ENCODE measurements at places on chromosomes 12 and 14.

DNA sequence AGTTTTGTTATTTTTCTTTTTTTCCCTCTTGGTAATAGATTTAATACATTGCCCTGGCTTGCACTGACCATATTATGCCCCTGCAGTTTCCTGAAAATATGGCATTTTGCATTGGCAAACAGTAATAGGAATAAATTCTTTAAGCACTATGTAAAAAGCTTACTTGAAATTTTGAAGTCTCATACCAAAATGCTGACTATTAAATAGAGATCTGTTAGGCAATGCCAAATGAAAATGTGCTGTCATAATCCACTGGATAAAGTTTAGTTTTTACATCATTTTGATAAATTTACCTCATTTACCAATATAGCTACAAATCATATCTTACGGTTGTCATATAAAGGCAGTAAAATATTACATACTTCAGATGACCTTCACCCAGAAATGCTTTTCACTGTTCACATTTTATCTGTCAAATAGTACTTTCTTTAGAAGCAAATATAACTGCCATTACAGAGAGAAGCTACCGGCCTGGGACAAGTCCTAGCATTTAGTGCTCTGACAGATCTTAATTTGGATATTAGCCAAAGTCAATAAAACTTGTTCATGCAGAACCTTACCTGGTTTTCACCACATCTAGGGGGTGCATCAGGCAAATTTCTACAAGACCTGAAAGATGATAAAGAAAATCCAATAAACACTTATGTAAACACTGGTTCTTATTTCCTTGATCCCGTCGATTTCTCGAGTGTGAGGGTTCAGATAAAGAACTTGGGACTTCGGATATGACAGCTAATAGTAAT, 212.9 kb downstream of the PAX9 start:
- no peak for DNase-seq
- H3K4me1 ChIP-seq: no peaks in the 10 kb centered on the region
- H3K36me3 ChIP-seq: no peaks in the 10 kb centered on the region
- H3K4me3 ChIP-seq: no peak overlapping the region

GRCh38 chr12:125203145-125203765, 138.0 kb downstream of the AACS start:
- H3K27me3 ChIP-seq: no peaks in the 10 kb centered on the region
- no peaks in the 10 kb centered on the region for H3K36me3 ChIP-seq
- H3K27ac ChIP-seq: no peak overlapping the region
- H3K4me1 ChIP-seq: no peaks in the 10 kb centered on the region
- no peak for DNase-seq

GRCh38 chr12:38138225-38139221, 178.1 kb upstream of the ALG10B start:
- H3K4me1 ChIP-seq: no peaks in the 10 kb centered on the region
- peak; percentile 44 for DNase-seq
- no peaks in the 10 kb centered on the region for H3K27me3 ChIP-seq
- no peak overlapping the region for H3K27ac ChIP-seq
- H3K4me3 ChIP-seq: peak overlapping the region; percentile 24

DNA sequence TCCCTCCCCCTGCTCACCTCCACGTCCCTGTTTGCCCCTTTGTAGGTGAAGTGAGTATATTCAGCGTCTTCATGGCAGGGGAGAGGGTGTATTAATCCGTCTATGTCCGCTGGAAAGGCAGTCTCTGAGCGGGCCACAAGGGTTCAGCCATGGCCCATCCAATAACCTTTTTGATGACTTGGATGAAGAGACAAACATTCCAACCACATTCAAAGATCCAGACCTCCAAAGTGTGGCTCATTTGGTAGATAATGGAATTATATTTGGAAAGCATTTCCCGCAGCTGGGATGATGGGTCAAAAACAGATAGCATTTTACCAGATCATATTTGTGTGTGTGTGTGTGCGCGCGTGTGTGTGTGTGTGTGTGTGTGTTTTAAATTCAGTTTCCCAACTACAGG, 345.9 kb downstream of the DPF3 start:
- H3K36me3 ChIP-seq: no peaks in the 10 kb centered on the region
- no peak for DNase-seq
- H3K4me1 ChIP-seq: peaks cover 8% of the 10 kb centered on the region
- H3K4me3 ChIP-seq: no peak overlapping the region
- peaks cover 2% of the 10 kb centered on the region for H3K27me3 ChIP-seq

DNA sequence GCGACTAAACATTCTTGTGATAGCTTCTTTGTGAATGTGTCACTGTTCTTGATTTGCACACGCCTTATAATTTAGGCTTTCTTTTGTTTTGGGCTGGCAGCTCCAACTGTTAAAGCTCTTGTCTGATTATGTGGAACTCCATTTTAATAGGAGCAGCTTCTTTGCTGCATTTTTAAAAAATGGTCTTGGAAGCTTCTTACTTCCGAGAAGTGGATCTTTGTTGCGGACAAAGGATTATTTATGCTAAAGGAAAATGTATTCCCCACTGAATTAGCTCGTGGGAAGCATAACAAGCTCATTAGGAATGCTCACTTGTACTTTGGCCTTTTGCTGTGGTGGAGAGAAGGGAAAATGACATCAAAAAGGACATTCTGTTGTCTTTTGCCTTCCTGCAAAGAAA, 20.0 kb downstream of the GAS2L3 start:
- H3K4me1 ChIP-seq: no peaks in the 10 kb centered on the region
- no peaks in the 10 kb centered on the region for H3K36me3 ChIP-seq
- no peak for DNase-seq
- H3K27ac ChIP-seq: no peak overlapping the region
- peak overlapping the region; percentile 34 for H3K4me3 ChIP-seq
- no peaks in the 10 kb centered on the region for H3K27me3 ChIP-seq

- H3K4me3 ChIP-seq: no peak overlapping the region
- peaks cover 5% of the 10 kb centered on the region for H3K27me3 ChIP-seq
- H3K36me3 ChIP-seq: no peaks in the 10 kb centered on the region
- H3K27ac ChIP-seq: no peak overlapping the region
- no peaks in the 10 kb centered on the region for H3K4me1 ChIP-seq
Measured at GRCh38 chr12:9404031-9404430, 195.8 kb upstream of the PZP start.

DNA sequence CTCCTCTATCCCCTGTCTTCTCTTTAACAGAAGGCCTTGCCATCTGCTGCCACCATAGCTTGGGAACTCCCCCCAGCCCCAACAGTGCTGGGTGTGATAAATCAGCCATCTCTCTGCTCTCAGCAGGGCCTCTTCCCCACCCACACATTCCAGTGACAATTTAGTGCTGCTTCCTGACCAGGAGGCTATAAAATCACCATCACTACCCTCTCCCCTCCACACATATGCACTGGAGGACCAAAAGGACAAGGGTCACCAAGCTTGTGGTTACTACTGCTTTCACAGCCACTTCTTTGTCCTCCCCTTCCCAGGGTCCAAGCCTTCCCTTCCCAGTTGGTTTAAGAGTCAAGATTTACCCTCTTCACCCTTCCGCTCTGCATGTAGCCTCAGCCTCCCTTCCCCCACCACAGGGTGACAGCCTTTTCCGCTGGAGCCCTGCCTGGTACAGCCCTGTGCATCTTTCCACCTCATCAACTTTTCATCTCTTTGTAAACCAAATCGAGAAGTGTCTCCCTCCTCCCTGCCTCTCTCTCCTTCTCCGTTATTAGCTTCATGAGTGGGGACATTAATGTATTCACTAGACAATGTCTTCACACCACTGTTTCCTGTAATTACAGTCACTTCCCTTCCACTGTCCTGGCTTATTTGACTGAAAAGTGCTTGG, 9.4 kb downstream of the PSMB5 start:
- peaks cover 11% of the 10 kb centered on the region for H3K4me1 ChIP-seq
- H3K27ac ChIP-seq: no peak overlapping the region
- no peak overlapping the region for H3K4me3 ChIP-seq
- H3K36me3 ChIP-seq: peaks cover 19% of the 10 kb centered on the region
- no peaks in the 10 kb centered on the region for H3K27me3 ChIP-seq

GRCh38 chr12:108964371-108965352, 56.2 kb downstream of the SVOP start:
- H3K27ac ChIP-seq: no peak overlapping the region
- peaks cover 11% of the 10 kb centered on the region for H3K27me3 ChIP-seq
- DNase-seq: no peak
- no peaks in the 10 kb centered on the region for H3K4me1 ChIP-seq

GRCh38 chr14:100750762-100751699, 24.3 kb downstream of the DLK1 start:
- peaks cover 1% of the 10 kb centered on the region for H3K27me3 ChIP-seq
- H3K4me3 ChIP-seq: no peak overlapping the region
- no peak overlapping the region for H3K27ac ChIP-seq
- no peaks in the 10 kb centered on the region for H3K36me3 ChIP-seq
- H3K4me1 ChIP-seq: peaks cover 5% of the 10 kb centered on the region

DNA sequence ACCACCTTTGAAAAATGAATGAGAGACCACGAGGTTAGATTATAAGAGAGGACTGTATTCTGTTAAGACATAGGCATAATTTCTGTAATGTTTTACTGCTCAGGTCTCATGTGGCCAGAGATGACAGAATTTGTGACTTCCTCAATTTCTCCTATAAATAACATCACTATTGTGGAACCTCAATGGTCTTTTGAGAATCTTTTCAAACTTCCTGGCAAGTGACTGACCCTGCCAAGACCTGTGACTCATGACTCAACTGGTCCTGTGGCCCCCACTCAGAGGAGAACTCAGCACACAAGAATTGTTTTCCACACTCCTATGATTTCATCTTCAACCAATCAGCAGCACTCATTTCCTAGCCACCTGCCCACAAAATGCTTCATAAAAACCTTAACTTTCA, 508.2 kb upstream of the ATP2B1 start:
- H3K27me3 ChIP-seq: no peaks in the 10 kb centered on the region
- no peak for DNase-seq
- H3K27ac ChIP-seq: no peak overlapping the region
- no peaks in the 10 kb centered on the region for H3K4me1 ChIP-seq
- H3K36me3 ChIP-seq: no peaks in the 10 kb centered on the region

GRCh38 chr14:93056166-93056839, 59.4 kb downstream of the ITPK1 start:
- H3K4me3 ChIP-seq: no peak overlapping the region
- H3K27ac ChIP-seq: no peak overlapping the region
- H3K27me3 ChIP-seq: peaks cover 5% of the 10 kb centered on the region
- H3K4me1 ChIP-seq: peaks cover 13% of the 10 kb centered on the region
- no peaks in the 10 kb centered on the region for H3K36me3 ChIP-seq

GRCh38 chr14:79298373-79298772, 912.9 kb downstream of the DIO2 start:
- H3K36me3 ChIP-seq: no peaks in the 10 kb centered on the region
- no peak overlapping the region for H3K4me3 ChIP-seq
- H3K27ac ChIP-seq: no peak overlapping the region
- no peak for DNase-seq

DNA sequence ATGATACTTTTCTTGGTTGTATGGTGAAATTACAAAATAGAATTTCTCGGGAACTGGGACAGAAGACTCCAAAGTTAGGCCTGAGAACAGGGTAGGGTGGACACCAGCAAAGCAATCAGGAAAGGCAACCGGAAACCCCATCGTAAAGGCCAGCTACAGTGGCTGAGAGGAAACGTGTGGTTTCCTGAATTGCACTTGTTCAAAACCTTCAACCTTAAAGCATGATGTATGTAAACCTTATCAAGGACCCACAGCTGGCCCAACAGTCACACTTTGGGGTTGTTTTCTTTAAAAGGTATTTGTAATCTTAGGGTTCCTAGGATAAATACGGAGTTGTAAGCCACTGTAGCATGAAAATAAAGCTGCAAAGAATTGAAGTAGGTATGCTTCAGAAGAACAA, 2.2 kb upstream of the PTGDR start:
- H3K27ac ChIP-seq: no peak overlapping the region
- H3K36me3 ChIP-seq: no peaks in the 10 kb centered on the region
- peaks cover 51% of the 10 kb centered on the region for H3K27me3 ChIP-seq
- no peak overlapping the region for H3K4me3 ChIP-seq
- DNase-seq: no peak
- peaks cover 4% of the 10 kb centered on the region for H3K4me1 ChIP-seq

- no peaks in the 10 kb centered on the region for H3K27me3 ChIP-seq
- H3K4me3 ChIP-seq: no peak overlapping the region
- DNase-seq: peak; percentile 7
- H3K4me1 ChIP-seq: peaks cover 3% of the 10 kb centered on the region
Measured at GRCh38 chr14:34356264-34356654, 105.8 kb downstream of the SPTSSA start.

DNA sequence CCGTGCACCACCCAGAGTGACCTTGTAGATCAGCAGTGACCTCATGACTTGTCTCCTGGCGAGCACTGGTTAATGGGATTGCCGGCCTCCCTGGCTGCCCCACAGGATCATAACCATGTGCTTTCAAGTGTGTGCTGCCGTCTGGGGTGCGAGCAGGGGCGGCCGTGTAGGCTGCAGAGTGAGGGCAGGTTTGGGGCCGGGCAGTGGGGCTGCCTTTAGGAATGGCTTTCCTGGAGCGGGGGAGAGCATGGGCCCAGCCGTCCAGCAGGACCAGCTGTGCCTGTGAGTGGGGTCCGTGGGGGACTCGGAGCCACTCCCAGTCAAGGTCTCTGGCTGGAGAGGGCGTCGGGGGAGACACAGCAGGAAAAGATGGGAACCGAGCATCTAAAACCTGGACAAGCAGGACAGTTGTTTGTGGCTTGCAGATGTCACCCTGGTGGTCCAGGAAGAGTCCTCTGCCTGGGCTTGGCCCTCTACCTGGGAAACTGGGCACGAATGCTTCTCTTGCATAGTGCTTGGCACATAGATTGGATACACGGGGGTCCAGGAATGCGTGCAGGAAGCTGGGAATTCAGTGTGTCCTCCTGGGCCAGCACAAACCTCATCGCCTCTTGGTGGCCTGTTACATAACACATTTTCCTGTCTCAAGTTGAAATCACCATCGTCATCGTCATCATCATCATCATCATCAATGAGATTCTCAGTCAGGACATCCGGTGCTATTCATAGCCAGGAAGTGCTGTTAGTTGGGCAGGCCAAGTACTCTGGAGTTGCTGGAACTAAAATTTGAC, 96.0 kb downstream of the ADGRD1 start:
- no peak overlapping the region for H3K27ac ChIP-seq
- H3K36me3 ChIP-seq: no peaks in the 10 kb centered on the region
- H3K4me1 ChIP-seq: no peaks in the 10 kb centered on the region

DNA sequence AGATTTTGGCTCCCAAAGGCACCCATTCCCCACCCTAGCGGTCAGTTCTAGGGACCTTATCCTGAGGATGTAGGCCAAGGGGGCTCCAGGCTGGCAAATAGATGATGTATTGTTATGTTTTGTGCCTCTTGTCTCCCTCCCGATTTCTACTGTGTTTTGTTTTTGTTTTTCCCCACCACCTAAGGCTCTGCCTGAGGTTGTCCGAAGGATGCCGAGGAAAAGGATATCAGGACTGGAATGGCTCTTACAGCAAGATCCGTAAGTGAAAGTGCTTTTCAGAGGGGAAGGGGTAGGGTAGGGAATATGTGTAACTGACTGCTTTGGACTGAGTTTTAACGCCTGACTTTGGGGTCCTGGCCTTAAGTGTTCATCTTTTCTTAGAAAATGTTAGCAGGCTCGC, 6.6 kb downstream of the FOXG1 start:
- no peaks in the 10 kb centered on the region for H3K36me3 ChIP-seq
- H3K27ac ChIP-seq: no peak overlapping the region
- DNase-seq: no peak
- no peaks in the 10 kb centered on the region for H3K4me1 ChIP-seq

- no peak overlapping the region for H3K27ac ChIP-seq
- no peak overlapping the region for H3K4me3 ChIP-seq
- H3K36me3 ChIP-seq: peaks cover 3% of the 10 kb centered on the region
- DNase-seq: no peak
Measured at GRCh38 chr14:72706485-72706884, 187.4 kb downstream of the DPF3 start.
